Calu3 (cell line): ENCODE measurements at places on chromosomes 4 and X. TPM values are rescaled to one million over a fixed set of nuclear protein-coding genes. Genes with fewer than 3 reads are reported as not detected.

GRCh38 chr4:98890702-98891455 is 38.1 kb downstream of the EIF4E start:
- DNase-seq: no peak

PFKFB1 gene
- total RNA-seq: 0.31 TPM in 1 of 2 replicates, not detected in the other

FHDC1 gene
- total RNA-seq: 6.0 and 7.8 TPM in 2 replicates

DNA sequence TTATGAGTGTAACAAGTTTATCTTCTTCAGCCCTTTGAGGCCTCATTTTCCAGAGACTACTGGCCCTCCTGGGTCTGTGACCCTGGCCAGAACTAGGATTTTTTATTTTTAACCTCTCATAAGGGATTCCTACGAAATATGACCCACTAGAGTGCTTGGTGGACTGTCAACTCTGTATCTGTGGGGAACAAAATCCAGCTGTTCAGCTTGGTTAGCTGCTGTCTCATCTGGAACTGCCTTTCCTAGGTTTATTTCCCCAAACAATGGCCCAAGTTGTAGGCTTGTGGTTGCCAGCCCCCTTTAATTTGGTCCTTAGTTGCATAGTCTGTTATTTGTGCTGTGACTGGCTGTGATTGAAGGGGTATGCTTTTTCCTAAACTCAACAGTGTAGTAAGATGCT is 56.2 kb downstream of the NHS start:
- DNase-seq: no peak

- no peak for DNase-seq
These were observed 93.1 kb downstream of the DOCK11 start for GRCh38 chrX:118588715-118589114.

- DNase-seq: no peak
These were observed 956.5 kb downstream of the FAT4 start for GRCh38 chr4:126271292-126271691.

DNA sequence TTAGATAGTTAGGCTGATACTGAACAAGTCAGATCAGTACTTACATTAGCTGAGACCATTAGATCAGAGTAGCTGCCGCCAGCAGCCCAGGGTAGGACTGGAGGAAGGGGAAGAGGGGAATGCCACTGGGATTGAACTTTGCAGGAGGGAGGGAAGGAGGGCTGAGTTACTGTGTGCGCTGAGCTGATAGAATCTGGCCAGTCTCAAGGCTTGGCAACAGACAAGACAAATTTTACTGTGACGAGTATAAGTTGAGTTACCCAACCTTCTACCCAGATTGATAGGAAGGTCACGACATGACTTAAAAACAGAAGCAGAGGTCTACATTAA is 372.1 kb downstream of the OPHN1 start:
- no peak for DNase-seq

- DNase-seq: no peak
These were observed 17.1 kb upstream of the DDX60 start for GRCh38 chr4:168335621-168336020.

NRK gene
- not detected in 2 replicates for total RNA-seq

DNA sequence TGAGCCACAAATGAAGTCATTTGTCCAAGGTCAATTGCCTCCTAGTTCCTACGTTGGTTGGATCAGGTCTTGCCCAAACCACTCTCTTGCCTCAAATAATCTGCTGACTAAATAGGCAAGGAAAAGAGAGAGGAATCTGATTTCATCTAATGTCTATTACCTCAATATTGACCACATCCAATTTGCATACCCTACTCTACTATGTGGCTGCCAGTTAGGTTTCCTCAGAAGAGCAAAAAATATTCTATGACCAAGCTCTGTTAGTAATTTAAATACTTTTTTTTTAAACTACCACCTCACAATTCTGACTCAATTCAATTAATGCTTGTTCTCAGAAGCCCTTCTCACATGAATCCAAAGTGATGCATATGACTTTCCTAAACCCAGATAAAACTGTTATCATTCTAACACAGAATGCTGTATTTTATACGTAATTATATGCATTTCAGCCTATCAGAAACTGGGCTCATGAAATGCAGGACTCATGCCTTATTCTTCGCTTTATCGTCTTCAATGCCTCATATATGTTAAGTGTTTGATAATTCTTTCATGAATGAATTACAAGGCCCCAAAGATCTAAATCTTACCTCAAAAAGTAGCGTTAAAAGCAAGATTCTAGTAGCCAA is 98.6 kb downstream of the HUWE1 start:
- no peak for DNase-seq

- DNase-seq: no peak
These were observed 16.4 kb downstream of the TASL start for GRCh38 chrX:30561191-30561590.

CT45A1 gene
- total RNA-seq: not detected in 2 replicates

ATP1B4 gene
- not detected in 2 replicates for total RNA-seq

GRCh38 chr4:38101563-38101962 is 141.4 kb downstream of the PTTG2 start:
- no peak for DNase-seq

GRCh38 chrX:19017271-19017670 is 33.4 kb upstream of the PHKA2 start:
- DNase-seq: peak; percentile 30

- DNase-seq: no peak
These were observed 112.9 kb upstream of the GPRIN3 start for GRCh38 chr4:89420507-89420906.

CLGN gene
- total RNA-seq: 2.1 and 2.9 TPM in 2 replicates

DNA sequence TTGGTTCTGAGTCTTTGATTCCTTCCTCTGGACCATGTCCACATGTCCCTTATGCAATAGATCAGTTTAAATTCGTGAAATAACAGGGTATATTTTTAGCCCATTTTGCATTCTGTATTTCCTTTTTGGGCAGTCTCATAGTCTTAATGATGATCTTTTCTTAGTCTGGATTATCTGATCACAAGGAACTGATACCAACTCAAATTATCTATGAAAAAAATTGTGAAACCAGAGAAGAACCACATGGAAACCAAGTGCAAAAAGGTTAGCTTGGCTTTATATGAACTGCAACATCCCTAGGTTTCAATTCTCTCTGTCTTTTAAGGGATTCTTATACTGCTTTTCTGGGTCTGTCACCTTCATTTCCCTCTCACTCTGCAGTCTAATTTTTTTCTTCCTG is 608.6 kb upstream of the AADAT start:
- no peak for DNase-seq

HSFX4 gene
- total RNA-seq: not detected in 2 replicates

DNA sequence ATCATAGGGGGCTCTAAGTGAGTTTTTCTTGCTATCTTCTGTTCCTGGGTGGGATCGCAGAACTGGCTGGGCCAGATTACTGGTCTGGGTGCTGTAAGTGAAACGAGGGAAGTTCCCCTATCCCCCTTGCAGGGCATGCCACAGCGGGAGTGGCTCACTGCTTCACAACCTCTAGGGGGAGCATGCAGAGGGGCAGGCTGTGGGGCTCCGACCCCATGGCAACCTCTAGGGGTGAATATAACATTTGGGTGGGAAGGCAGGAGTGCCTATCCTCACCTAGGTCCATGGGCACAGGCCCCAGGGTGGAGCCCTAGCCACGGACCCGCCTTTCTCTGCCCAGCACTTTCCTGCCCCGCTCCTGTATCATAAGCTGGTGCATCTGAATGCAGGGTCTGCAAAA is 1.7 kb upstream of the RRAGB start:
- DNase-seq: no peak

HSFX1 gene
- total RNA-seq: 1.3 and 3.4 TPM in 2 replicates

DNA sequence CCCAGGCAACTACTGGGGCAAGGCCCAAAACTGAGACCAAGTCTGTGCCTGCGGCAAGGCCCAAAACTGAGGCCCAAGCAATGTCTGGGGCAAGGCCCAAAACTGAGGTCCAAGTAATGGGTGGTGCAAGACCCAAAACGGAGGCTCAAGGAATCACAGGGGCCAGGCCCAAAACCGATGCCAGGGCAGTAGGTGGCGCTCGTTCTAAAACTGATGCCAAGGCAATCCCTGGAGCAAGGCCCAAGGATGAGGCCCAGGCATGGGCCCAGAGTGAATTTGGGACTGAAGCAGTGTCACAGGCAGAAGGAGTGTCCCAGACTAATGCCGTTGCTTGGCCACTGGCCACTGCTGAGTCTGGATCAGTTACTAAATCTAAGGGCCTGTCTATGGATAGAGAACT is 2.7 kb downstream of the GPRASP2 start:
- no peak for DNase-seq

GRCh38 chrX:46920235-46920634 is 8.0 kb downstream of the JADE3 start:
- DNase-seq: no peak

DNA sequence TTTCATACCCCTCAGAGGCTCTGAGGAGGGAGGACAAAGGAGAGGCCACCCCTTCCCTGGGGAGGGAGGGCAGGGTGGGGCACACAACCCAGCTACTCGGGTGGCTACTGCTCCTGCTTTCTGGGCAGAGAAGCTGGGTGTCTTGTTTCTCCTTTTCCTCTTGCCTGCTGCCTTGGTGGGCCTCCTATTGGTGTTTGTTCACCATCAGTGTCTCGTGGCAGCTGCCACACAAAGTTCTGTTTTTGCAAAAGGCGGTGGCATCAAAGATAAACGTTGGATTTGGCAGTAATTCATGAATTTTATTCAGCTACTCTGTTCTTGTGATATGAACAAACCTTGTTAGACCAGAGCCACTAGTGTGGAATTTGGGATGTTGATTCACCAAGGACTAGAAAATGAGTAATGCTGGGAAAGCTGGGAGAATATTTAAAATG is 153.0 kb upstream of the SCML1 start:
- DNase-seq: no peak

SLC9B1 gene
- total RNA-seq: not detected in 2 replicates

GRCh38 chr4:77881460-77882295 is 19.0 kb downstream of the MRPL1 start:
- no peak for DNase-seq

GABRE gene
- total RNA-seq: 60.5 and 71.9 TPM in 2 replicates

TBC1D19 gene
- 3.2 and 5.5 TPM in 2 replicates for total RNA-seq

GRCh38 chr4:76803522-76803921 is 94.4 kb downstream of the SOWAHB start:
- DNase-seq: peak; percentile 7

DNA sequence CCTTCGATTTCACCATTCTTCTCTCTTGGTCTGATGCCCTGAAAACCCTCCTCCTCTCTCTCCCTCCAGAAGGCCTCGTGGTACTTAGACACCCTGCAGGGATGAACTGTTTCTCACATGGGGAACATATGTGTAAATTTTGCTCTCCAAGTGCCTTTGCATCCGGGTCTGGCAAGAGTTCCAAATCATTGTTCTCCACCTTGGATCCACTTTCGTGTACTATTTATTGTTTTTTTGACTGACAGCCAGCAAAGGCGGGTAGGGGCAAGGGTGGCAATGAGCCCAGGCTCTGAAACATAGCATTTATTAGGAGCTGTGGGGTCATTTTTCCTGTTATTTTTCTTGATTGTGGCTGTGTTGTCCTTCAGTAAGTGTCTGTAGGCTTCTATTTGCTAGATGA is 81.7 kb downstream of the RTL5 start:
- DNase-seq: no peak

GRCh38 chr4:43560047-43560446 is 667.5 kb downstream of the GRXCR1 start:
- DNase-seq: no peak

STPG2 gene
- not detected in 2 replicates for total RNA-seq

- no peak for DNase-seq
These were observed 149.2 kb downstream of the BCOR start for GRCh38 chrX:39948582-39948981.
